Foreskin keratinocyte (primary cell): ENCODE measurements at places on chromosomes 5 and 9. TPM values are rescaled to one million over a fixed set of nuclear protein-coding genes. Genes with fewer than 3 reads are reported as not detected.

The IL4 gene
- total RNA-seq = not detected in 2 replicates

The PCSK1 gene
- total RNA-seq = not detected in 2 replicates

The ANKRD33B gene
- 1.8 and 4.3 TPM in 2 replicates for total RNA-seq

The SEMA5A gene
- 1.9 and 4.1 TPM in 2 replicates for total RNA-seq

The PCDHB2 gene
- 0.10 and 0.11 TPM in 2 replicates for total RNA-seq

The GFRA3 gene
- total RNA-seq = not detected in 2 replicates

The BTNL8 gene
- not detected in 2 replicates for total RNA-seq

The NUP214 gene
- 25.1 and 26.8 TPM in 2 replicates for total RNA-seq

The SV2C gene
- total RNA-seq = under 0.01 and 0.11 TPM in 2 replicates

The C9 gene
- not detected in 2 replicates for total RNA-seq

The WDR5 gene
- total RNA-seq = 46.0 and 53.1 TPM in 2 replicates

The CDH18 gene
- 0.10 and 0.11 TPM in 2 replicates for total RNA-seq

The SSBP2 gene
- 7.2 and 8.0 TPM in 2 replicates for total RNA-seq

The FAM78A gene
- total RNA-seq = 0.27 and 0.32 TPM in 2 replicates

The ZNF474 gene
- total RNA-seq = not detected in 2 replicates

The PTTG1 gene
- total RNA-seq = 183 and 204 TPM in 2 replicates

The LIX1 gene
- total RNA-seq = not detected in 2 replicates

The SPATA31A3 gene
- not detected in 2 replicates for total RNA-seq

The ZNF462 gene
- total RNA-seq = 19.6 and 22.4 TPM in 2 replicates

The PDLIM7 gene
- total RNA-seq = 71.7 and 77.8 TPM in 2 replicates

The ADAM19 gene
- total RNA-seq = 9.1 and 31.0 TPM in 2 replicates

The SPINK4 gene
- total RNA-seq = not detected in 2 replicates

The ASPN gene
- total RNA-seq = not detected in 2 replicates

The CCDC180 gene
- total RNA-seq = 0.42 and 0.54 TPM in 2 replicates

The CCL27 gene
- total RNA-seq = 0.49 and 0.95 TPM in 2 replicates

The PCDHGC4 gene
- total RNA-seq = 0.28 and 0.54 TPM in 2 replicates

The FST gene
- total RNA-seq = 307 and 529 TPM in 2 replicates

The BARX1 gene
- total RNA-seq = not detected in 2 replicates

The TAF1L gene
- total RNA-seq = not detected in 2 replicates

The LCN15 gene
- not detected in 2 replicates for total RNA-seq

The ERAP2 gene
- total RNA-seq = 29.8 and 66.7 TPM in 2 replicates

The PCDHA10 gene
- total RNA-seq = under 0.01 and 0.04 TPM in 2 replicates

The TEK gene
- 0.04 and 0.10 TPM in 2 replicates for total RNA-seq

The PLCXD3 gene
- not detected in 2 replicates for total RNA-seq

The ACSL6 gene
- 0.07 TPM in 2 replicates for total RNA-seq

The TAS2R1 gene
- total RNA-seq = not detected in 2 replicates

The LCN9 gene
- total RNA-seq = not detected in 2 replicates

The LRRC14B gene
- not detected in 2 replicates for total RNA-seq

The FCN2 gene
- total RNA-seq = not detected in 2 replicates

The BBLN gene
- 37.4 and 55.6 TPM in 2 replicates for total RNA-seq

The NREP gene
- 1.1 and 1.7 TPM in 2 replicates for total RNA-seq

The SNCAIP gene
- total RNA-seq = 0.14 TPM in 1 of 2 replicates, not detected in the other

The GM2A gene
- total RNA-seq = 71.5 and 97.6 TPM in 2 replicates

The PHF2 gene
- total RNA-seq = 15.4 and 17.9 TPM in 2 replicates

The MORN5 gene
- total RNA-seq = not detected in 2 replicates

The SFXN1 gene
- total RNA-seq = 93.0 and 94.2 TPM in 2 replicates

The CORO2A gene
- 37.0 and 39.3 TPM in 2 replicates for total RNA-seq

The PSIP1 gene
- total RNA-seq = 38.6 and 46.9 TPM in 2 replicates

The KIAA0825 gene
- total RNA-seq = 1.1 and 1.2 TPM in 2 replicates

The PCDHGB6 gene
- 0.14 and 0.34 TPM in 2 replicates for total RNA-seq

The PFN3 gene
- total RNA-seq = not detected in 2 replicates

The CATSPER3 gene
- total RNA-seq = 0.10 and 0.18 TPM in 2 replicates

The DPH7 gene
- 29.6 and 30.2 TPM in 2 replicates for total RNA-seq

The GPSM1 gene
- total RNA-seq = 3.6 and 6.2 TPM in 2 replicates

The TNFAIP8 gene
- 17.1 and 19.4 TPM in 2 replicates for total RNA-seq

The LHX3 gene
- not detected in 2 replicates for total RNA-seq

The PPP2R2B gene
- total RNA-seq = 0.14 TPM in 1 of 2 replicates, not detected in the other

The SPATA31A5 gene
- total RNA-seq = not detected in 2 replicates

The UGT3A2 gene
- total RNA-seq = 0.27 and 0.28 TPM in 2 replicates

The ZNF300 gene
- 10.8 and 11.5 TPM in 2 replicates for total RNA-seq
